Activated effector memory CD4-positive, alpha-beta T cell treated with Interleukin-2 at 50 U/mL for 16 hours (primary cell): ENCODE measurements at places on chromosomes 4 and X.

- DNase-seq: no peak
Measured at GRCh38 chr4:133068083-133068482, 81.0 kb upstream of the PCDH10 start.

DNA sequence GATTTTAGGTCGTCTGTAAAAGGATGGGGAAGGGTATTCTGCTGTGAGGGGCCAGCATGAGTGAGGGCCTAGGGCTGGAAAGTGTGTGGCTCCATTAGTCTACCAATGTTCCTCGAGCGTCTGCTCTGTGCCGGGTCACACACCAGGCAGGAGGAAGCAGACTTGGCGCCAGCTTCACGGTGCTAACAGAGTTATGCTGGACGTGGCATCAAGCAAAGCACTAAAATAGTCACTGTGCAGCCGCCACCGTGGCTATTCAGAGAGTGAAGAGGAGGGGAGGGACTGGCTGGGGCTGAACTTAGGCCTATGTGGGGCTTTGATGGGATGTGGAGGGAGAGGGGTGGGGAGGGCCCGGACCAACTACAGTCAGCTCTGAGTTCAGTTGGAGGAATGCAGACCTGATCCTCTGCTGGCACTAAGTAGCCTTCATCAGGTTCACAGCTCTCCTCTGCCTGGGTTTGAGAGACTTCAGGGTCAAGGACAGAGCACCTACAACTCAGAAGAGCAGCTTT lies 83.9 kb upstream of the MSX1 start:
- DNase-seq: no peak

- DNase-seq: no peak
Measured at GRCh38 chr4:37793562-37793961, 32.9 kb upstream of the PGM2 start.

DNA sequence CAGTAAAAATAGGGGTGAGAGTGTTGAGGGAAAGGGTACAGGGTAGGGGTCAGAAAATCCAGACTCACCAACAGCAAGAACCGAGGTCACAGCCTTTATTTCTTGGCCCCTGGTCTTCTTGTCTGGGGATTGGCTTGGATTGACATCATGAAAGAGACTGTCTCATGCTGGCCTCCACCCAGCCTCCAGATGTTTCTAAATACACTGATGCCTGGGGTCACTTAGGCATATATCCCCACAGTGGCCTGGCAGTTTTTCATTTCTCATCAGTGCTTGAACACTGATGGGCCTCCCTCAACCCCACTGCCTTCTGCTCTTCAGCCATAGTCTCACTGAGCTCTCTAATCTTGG lies 173.9 kb downstream of the RTL9 start:
- DNase-seq: no peak

DNA sequence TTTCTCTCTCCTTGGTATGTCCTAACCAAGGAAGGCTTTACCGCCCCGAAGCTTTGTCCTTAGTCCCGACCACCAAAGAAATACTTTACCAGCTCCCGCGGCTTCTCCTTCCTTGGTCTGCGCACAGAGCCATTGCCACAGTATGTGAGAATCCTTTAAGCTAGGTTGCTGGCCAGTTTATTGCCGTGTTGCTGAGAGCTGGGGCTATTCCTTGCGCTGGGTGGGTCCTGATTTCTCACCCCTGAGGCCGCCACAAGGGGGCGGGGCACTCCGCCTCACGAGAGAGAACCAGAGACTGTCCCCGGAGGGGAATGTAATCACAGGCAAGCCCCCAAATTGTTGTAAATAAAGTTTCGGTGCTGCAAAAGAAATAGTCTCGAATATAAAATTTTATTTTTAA lies 331.0 kb upstream of the PCDH10 start:
- DNase-seq: no peak

DNA sequence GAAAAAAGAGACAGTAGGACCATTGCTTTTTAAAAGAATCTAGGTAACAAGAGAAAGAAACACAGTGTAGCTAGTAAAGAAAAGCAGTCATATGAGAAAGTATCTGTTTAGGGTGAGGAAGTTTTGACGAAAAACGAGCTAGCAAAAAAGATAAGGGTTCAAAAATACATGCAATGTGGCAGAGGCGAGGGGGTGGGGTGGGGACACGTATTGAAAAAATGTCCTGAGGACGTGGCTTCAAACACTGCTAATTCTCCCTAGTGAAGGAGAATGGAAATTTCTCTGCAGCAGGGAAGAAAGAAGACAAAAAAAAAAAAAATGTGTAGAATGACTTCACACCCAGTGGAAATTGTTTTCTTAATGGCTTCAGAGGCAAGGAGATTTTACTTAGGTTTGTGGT lies 856.4 kb upstream of the INTU start:
- no peak for DNase-seq

- peak; percentile 9 for DNase-seq
Measured at GRCh38 chr4:88244816-88245579, 39.4 kb downstream of the PPM1K start.

GRCh38 chr4:98996056-98996764 lies 689 bp downstream of the METAP1 start:
- DNase-seq: no peak

DNA sequence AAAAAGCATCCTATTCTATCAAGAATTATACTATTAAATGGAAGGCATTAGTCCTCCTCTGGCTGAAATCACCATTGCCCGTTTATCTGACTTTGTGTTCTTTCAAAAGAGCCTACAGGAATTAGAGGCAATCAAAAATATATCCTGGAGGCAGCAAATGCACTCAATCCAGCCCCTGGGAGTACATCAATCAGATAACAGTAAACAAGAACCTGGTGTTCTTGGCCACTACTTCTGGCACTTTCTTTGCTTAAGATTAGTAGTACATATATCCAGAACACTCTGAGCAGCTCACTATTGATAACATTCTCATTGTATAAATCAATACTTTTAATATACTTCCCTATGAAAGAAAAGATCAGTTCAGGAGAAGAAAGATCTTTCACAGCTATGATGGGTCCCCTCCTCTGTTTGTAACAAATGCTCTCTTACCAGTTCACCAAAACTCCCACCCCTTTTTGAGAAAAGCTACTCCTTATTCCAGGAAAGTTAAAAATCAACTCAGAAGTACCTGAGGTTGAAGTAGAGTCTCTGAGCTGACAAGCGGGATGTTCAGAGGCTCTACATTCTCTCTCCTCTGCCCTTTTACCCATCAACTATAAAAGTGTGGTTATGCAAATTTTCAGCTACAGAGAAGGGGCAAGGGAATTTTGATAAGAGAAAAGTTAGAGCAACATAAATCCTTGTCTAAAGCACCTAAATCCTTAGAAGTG lies 176.0 kb downstream of the COX18 start:
- DNase-seq: no peak

DNA sequence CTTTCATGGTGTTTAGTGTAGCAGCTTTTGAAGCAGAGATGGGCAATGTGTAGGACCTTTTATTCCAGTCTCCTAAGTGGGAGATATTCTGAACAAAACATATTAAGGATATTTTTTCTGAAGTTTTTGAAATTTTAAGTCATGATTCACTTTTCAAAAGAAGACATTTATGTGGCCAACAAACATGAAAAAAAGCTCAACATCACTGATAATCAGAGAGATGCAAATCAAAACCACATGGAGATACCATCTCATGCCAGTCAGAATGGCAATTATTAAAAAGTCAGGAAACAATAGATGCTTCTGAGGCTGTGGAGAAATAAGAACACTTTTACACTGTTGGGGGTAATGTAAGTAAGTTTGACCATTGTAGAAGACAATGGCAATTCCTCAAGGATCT lies 76.0 kb downstream of the FAT4 start:
- DNase-seq: no peak

- no peak for DNase-seq
Measured at GRCh38 chr4:154984148-154984547, 203.1 kb downstream of the RBM46 start.

GRCh38 chr4:89000844-89001360 lies 56.1 kb downstream of the FAM13A start:
- no peak for DNase-seq

GRCh38 chr4:21655031-21655430 lies 293.5 kb downstream of the KCNIP4 start:
- no peak for DNase-seq

- no peak for DNase-seq
Measured at GRCh38 chrX:48520976-48521352, 644 bp upstream of the EBP start.

DNA sequence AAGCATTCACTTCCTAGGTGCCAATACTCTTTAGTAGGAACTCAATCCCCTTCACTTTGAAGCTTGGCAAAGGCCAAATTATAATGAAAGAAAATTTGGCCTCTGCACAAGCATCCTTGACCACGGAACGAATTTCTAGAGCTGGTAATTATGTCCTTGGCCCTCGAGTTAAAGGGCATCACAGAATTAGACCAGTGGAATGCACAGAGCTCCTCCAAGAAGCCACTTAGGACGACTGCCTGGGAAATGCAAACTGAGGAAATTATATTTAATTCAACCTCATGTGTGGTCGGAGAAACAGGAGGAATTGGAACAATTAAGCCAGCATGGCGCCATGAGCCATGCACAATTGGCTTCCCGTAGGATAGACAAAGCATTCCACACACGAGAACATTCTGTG lies 59.3 kb downstream of the NLGN4X start:
- DNase-seq: no peak

GRCh38 chr4:53686521-53686920 lies 95.2 kb upstream of the LNX1 start:
- no peak for DNase-seq

GRCh38 chr4:75432683-75433082 lies 81.5 kb downstream of the RCHY1 start:
- DNase-seq: no peak
